ENCODE measurements at places on chromosomes 1 and 21.

DNA sequence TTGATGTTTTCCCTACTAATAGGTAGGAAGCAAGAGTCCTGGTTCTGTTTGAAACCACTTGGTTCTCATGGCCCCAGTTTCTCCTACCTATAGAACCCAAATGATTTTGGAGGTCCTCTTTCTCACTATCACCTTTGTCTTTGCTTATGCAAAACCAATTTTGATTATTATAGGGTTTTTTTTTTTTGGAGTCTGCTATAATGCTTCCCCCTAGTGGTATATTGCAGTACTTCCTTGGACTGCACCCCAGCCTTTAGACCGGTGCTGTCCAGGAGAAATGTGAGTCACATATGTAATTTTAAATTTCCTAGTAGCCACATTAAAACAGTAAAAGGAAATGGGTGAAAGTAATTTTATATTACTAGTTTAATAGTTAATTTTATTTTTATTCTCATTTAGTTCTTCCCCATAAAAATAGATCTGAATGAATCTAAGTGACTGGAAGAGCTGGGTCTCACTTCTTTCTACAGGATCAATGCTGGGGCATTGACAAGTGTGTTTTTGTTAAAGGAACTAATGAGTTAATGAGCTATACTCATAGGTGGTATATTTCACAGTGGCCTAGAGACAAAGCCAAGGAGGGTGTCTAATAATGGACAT, 10.6 kb downstream of the FCMR start:
- no peak for DNase-seq

DNA sequence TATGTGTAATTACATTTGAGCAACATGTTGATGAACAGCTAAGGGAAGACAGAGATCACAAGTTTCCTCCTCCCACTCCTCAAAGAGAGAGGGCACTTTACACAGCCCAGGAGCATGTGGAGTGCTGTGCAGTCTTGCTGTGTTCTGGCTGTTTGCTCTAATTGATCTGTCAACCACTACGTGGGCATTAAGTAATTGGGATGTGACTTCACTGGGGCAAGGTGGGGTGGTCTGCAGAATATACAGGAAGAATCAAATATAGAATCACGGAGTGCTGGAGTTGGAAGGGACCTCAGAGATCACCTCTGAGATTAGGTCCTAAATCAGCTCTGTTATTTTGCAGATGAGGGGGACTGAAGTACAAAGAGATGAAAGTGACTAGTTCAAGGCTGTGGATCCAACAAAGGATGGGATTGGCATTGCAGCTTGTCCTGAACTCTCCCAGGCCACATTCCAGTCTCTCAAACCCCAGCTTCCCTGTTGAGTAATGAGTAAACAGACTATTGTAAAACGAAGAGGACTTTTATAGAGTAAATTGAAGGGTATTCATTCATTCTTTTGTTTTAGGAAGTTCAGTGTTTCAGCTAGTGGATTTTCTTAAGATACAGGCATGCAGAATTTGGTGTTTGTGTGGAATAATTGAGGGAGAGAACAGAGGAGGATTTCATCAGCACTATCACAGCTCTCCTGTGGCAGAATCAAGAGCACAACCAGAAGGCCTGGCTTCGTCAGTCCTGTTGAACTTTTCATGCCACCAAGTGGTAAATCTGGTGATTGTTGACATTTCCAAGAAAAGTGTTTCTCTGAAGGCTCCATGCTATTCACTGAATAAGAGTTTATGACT, 22.4 kb downstream of the NOS1AP start:
- DNase-seq: no peak

- no peak for DNase-seq
Measured at GRCh38 chr1:41416081-41416480, 54.8 kb downstream of the FOXO6 start.

GRCh38 chr1:109396871-109397580, 692 bp downstream of the SORT1 start:
- no peak for DNase-seq

DNA sequence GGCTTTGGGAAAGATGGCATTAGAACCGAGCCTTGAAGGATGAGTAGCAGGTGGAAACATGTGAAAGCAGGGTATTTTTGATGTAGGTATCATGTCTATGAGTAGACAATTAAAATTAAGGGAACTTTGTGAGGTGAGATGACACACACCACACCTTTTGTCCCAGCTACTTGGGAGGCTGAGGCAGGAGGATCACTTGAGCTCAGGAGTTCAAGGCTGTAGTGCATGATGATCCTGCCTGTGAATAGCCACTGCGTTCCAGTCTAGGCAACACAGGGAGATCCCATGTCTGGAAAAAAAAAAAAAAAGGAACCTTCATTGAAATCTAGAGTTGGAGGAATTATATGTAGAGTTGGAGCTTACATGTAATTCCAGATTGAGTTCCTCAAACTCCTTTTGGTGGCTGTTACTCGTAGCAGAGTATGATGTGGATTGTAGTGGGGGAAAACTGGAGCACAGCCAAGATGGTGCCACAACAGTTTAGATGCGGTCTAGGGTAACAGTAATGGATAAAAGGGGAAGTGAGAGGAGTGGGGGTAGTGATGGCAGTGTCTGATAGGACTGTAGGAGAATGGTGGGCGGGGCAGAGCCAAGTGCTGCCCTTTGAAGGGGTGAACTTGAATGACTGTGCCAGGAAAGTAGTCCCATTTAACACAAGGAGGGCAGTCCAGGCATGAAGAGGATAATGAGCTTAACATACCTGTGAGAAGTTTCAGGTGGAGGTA, 17.4 kb downstream of the AK4 start:
- DNase-seq: no peak

DNA sequence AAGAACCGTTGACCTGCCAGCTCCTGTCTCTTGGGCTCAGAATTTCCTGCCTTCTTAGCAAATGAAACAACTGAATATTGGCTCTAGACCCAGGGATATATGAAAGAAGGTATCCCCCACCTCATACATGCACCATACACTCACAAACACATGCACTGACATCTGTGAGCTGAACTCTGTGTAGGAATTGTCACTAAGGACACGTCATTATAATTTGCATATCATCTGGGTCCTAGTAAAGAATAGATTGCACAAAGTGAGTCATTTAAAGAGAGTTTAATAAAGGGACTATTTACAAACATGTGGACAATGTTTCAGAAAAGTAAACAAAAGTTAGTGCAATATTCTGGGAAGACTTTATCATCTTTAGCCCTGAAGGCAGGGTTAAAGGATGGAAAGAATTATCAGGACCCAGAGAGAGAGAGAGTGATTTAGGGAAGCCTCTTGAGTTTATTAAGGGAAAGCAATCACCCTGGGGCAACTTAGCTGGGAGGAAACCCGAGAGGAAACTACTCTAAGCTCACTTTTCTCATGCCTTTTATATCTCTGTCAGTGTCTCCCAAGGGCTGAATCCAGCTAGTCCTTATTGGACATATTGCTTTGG, 74.1 kb upstream of the PLA2G4A start:
- no peak for DNase-seq

- DNase-seq: no peak
Measured at GRCh38 chr1:178189814-178190213, 95.9 kb downstream of the RASAL2 start.

DNA sequence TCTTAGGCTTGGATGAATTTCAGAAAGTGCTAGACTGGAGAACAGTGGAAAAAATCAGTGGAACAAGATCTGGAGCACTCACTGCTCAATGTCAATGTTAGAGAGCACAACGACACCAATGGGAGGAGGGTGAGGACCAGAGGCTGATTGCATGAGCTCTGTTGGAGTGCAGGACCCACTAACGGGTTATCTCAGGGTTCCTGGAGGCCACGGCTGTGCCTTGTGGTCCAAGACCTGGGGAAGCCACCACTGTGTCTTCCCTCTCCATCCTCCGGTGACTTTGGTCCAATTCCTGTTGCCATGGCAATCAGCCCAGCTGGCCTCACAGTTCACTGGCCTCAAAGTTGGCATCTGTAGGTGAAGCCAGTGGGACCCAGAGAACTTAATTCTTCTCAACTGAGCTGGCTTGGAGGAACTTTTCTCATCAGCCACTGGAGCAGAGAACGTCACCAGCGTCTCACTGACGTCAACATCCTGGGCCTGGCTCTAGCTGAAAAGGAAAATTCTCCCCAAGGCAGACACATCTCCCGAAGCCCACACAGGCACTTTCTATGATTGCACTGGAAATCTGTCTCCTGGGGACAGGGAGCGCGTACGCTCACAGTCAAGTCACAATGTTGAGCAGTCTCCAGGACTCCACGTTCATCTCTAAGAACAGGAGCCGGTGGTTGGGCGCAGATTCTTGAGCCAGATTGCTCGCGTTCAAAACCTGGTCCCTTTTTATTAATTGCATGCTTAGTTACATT, 21.9 kb upstream of the GPR157 start:
- DNase-seq: no peak

DNA sequence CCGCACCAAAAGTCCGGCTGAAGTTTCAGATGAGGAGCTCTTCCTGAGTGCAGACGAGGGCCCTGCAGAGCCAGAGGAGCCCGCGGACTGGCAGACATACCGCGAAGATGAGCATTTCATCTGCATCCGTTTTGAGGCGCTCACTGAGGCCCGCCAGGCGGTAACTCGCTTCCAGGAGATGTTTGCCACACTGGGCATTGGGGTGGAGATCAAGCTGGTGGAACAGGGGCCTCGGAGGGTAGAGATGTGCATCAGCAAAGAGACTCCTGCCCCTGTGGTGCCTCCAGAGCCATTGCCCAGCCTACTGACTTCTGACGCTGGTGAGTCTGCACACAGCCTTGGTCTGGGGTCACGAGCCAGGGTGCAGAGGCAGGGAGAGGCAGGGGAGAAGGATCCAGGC, 84.7 kb downstream of the TRIM11 start:
- no peak for DNase-seq

- DNase-seq: no peak
Measured at GRCh38 chr1:223742856-223743517, 30.6 kb downstream of the CAPN2 start.

GRCh38 chr1:164272156-164272555, 286.8 kb upstream of the PBX1 start:
- DNase-seq: no peak

- no peak for DNase-seq
Measured at GRCh38 chr21:14672466-14672865, 126.4 kb upstream of the SAMSN1 start.

GRCh38 chr1:243842978-243843511, 7.0 kb downstream of the AKT3 start:
- no peak for DNase-seq

GRCh38 chr1:229087339-229087738, 183.6 kb upstream of the RAB4A start:
- no peak for DNase-seq

DNA sequence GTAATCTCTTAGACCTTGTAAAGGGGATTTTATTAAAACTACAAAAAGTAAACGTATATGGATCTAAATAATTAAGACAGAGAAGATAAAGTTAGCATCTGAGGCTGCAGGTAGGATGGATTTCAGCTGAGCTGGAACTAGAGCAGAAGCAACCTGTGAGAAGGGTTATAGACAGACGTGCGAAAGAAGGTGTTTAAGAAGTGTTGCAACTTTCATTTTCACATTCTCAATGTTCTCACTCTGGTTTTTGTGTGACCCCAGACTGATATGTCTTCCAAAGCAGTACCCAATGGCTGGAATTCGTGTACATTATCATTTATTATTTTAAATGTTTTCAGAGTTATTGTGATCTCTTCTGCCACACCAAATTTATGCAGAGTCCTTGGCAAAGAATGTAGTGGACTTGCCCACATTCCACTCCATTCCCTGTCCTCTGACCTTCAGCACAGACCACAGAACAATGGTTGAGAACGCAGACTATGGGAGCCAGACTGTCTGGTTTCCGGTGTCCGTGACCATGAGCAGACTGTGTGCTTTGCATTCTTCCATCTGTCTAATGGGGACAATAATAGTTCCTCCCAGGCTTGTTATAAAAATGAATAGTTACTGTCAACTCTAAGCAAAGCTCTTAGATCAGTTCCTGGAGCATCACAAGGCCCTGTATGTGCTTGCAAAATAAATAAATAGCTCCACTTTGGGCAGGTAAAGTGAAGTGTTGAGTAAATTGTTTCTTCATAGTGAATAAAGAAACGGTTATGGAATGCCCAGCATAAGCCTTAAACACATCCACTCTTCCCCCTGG, 140.6 kb upstream of the SAMSN1 start:
- DNase-seq: no peak

- no peak for DNase-seq
Measured at GRCh38 chr1:195962051-195962450, 646.2 kb downstream of the KCNT2 start.

DNA sequence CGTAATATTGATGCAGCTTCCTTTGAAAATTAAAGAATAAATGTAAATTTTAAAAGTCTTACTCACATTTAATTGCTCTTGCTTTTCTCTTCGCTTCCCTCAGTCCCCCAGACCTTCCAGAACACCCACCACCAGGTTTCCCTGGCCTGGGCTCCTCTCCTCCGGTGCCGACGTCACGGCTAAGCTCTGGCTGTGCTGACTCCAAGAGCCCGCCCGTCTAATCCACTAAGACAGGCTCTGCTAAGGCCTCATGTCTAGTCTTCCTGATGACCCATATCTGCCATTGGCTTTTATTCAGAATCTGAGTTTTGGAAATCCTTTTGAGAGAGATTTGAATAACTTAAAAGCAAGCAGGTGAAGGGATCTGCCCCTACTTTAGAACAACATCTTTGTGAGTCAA, 53.9 kb upstream of the NADK start:
- no peak for DNase-seq

DNA sequence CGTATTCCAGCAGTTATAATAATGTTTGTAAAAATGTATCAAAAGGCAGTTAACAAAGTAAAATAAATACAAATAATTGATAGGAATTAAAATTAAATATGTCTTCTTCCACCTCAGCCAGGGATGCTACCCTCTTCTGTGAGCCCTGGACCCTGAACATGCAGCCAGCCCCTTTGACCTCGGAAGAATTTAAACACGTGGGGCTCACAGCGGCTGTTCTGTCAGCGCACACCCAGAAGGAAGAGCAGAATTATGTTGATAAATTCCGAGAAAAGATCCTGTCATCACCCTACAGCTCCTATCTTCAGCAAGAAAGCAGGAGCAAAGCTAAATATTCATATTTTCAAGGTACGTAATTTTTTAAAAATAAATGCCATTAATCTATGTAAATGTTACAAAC, 26.5 kb downstream of the UTS2 start:
- no peak for DNase-seq

DNA sequence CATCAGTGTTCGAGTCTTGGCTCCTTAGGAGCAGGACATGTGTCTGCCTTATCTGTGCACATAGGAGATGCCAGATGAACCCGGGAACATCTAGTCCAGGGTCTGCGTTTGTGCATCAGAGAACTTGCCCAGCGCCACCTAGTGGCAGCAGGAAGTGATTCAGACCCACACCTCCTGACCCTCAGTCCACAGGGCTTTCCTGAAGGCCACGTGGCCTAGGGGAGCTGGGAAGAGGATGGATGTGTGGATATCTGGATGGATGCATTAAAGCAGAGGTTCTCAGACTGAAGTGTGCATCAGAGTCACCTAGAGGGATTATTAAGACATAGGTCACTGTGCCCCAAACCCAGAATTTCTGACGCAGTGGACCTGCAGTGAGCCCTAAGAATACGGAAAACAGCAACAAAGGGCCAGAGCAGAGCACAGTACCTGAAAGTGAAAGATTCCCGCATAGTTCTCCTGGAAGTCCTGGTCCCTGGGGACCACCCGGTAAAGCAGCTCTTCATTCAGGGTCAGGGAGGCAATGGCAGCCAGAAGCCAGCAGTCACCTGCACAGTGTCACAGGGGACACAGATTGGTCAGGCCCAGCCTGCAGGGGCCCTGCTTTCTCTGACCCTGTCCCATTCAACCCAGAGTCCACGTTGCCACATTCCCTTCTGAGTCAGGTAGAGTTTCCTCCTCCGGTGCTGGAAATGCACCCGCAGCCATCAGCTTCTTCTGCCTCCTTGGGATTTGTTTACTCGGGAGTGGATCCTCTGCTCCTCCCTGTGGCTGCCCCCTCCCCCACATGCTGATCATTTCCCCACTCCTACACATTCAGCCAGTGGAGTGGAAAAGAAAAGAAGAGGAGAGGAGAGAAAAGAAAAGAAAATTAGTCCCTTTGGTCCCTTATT, 37.0 kb downstream of the CAPN8 start:
- no peak for DNase-seq

Measured in osteocyte (in vitro differentiated cells).